ENCODE measurements at places on chromosomes 6 and 20.

- DNase-seq, result no peak
Measured at GRCh38 chr20:43331906-43332305, 125.8 kb upstream of the SRSF6 start.

DNA sequence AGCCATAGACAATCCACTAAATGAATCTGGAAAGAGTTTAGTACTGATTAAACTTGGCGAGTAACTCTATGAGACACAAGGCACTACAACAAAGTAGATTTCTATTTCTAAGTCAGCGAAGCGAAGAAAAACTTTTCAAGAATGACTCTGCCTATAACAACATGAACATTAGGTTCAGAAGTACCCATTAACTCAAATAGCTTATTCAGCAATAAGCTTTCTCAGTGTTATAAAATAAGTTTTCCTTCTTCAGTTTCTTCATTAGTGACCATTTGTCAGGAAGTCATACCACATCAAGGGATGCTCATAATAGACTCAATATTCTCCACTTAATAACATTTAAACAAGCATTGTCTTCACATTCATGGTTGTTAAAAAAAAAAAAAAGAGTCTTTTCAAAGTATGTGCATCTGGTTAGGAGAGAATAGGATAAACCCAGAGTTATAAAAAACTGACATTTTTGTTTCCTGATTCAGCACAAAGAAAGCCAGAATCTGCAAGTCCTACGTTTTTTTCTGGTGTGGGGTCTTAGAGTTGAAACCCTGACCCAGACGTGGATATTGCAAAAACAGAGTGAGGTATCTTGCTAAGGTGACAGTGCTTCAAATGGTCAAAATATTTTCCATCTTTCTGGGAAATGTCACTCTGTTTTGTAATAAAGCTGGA lies 148.2 kb upstream of the PREP start:
- DNase-seq, result no peak

GRCh38 chr20:33976959-33977358 lies 16.8 kb upstream of the RALY start:
- no peak for DNase-seq

DNA sequence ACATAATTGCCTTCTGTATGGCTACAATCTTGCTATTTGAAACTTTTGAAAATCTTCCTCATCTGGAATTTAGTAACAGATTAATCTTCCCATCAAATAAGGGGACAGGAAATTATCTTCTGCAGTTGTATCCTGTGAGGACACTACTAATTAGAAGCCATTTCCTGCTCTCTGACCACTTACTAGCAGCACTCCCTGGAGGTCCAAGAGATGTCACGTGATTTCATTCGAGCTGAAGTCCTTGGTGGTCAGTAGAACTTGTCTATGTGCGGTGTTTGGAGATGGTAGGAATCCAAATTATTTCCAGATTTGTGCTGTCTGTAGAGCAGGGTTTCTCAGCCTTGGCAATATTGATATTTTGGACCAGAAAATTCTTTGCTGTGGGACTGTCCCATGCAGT lies 202.5 kb downstream of the TFAP2B start:
- DNase-seq, result no peak

DNA sequence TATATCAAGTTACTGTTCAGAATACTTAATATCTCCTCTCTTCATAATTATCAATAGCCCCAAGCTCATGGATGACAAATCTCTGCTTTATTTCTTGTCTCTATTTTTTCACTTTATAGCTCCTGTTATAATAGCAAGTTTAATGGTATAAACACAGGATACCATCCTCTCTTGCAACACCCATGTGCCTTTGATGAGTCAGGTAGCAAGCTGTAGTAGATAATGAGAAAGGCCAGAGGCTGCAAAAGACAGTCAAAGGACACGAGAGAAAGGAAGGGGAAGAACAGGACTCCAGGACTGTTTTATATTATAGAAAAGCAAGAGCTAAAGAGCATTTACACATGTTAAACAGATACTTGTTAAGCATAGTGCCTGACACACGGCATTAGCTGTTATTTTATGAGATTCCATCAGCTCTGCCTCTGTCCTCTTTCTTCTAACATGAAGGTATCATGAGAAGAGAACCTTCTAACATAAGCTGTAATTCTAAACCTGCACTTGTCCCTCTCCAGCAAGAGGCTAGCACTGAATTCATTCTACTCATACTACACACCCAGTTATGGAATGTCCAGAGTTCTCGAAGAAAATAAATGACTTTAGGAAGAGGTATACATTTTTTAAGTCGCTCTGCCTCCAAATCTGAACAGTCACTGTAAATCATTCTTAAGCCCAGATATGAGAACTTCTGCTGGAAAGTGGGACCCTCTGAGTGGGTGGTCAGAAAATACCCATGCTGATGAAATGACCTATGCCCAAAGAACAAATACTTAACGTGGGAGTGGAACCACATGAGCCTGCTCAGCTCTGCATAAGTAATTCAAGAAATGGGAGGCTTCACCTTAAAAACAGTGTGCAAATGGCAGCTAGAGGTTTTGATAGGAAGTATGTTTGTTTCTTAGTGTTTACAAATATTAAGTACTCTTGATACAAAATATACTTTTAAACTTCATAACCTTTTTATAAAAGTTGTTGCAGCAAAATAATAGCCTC lies 45.0 kb downstream of the NT5E start:
- DNase-seq, result no peak

- no peak for DNase-seq
Measured at GRCh38 chr6:157151029-157151428, 172.3 kb downstream of the TMEM242 start.

DNA sequence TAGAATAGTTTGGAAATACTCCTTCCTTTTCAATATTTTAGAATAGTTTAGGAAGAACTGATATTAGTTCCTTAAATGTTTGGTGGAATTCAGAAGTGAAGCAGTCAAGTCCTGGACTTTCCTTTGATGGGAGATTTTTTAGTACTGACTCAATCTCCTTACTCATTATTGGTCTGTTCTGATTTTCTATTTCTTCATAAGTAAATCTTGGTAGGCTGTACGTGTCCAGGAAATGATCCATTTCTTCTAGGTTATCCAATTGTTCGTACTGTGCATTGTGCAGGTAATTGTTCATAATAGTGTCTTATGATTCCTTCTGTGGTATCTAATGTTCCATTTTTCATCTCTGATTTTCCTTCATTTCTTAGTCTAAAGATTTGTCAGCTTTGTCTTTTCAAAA lies 138.9 kb downstream of the SYCP2 start:
- DNase-seq, result no peak

GRCh38 chr6:56250266-56250665 lies 2.9 kb upstream of the COL21A1 start:
- DNase-seq, result no peak
